HT1080 (cell line): ENCODE measurements at places on chromosomes 3 and 15.
A peak's percentile ranks its signal among the peaks of the same experiment; 100 is the strongest.

DNA sequence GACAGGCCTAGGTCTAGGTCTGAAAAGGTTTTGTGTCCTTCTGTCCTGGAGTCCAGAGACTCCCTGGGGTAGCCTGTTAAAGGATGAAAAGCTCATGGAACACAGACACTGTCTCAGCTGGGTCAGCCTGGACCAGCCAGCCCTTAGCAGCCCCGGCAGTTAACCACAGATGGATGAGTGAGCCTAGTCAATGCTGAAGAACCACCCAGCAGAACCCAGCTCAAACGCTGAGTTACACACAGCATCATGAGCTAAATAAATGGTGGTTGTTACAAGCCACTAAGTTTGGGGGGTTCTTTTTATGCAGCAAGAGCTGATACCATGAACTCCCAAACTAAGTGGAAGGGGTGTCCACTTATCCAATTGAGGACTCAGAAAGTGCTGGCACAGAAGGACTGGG, 472.8 kb upstream of the PROK2 start:
- no peak for DNase-seq

- DNase-seq, result no peak
These were observed 18.7 kb downstream of the SIAH2 start for GRCh38 chr3:150744041-150744918.

GRCh38 chr3:153026026-153026425, 136.0 kb upstream of the RAP2B start:
- peak; percentile 34 for DNase-seq

DNA sequence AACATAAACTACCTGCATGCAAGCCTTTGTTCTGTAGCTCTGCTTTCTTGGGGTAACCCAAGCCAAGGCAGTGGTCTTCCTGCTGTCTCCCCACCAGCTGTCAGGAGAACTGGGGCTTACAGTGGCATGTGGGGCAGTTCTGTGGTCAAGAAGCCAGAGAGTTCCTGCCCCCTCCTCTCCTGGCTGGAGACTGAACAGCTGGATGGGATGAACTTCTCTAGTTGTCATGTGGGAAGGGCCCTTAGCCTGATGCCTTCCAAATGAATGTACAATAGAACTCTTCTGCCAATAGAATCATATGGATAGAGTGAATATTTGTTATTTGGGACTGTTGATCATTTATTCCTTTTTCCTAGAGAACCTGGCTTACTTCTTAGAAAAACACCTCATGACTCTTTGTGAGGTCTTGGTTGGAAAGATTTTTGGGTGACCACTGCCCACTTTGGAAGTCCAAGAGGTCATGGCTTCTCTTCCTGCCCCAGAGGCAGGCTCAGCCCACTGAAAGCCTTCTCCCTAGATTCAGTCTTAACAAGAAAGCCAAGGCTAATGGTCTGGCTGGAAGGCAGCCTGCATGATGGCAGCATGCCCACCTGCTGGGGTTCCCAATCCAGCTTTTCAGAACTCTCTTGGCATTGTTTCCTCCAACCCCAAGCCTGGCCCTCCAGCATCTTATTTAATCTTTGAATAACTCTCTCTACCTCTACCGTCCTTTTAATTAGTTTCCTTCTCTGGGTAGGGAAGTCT, 462.9 kb upstream of the PROK2 start:
- no peak for DNase-seq

GRCh38 chr3:143720381-143720780, 127.9 kb downstream of the SLC9A9 start:
- no peak for DNase-seq

DNA sequence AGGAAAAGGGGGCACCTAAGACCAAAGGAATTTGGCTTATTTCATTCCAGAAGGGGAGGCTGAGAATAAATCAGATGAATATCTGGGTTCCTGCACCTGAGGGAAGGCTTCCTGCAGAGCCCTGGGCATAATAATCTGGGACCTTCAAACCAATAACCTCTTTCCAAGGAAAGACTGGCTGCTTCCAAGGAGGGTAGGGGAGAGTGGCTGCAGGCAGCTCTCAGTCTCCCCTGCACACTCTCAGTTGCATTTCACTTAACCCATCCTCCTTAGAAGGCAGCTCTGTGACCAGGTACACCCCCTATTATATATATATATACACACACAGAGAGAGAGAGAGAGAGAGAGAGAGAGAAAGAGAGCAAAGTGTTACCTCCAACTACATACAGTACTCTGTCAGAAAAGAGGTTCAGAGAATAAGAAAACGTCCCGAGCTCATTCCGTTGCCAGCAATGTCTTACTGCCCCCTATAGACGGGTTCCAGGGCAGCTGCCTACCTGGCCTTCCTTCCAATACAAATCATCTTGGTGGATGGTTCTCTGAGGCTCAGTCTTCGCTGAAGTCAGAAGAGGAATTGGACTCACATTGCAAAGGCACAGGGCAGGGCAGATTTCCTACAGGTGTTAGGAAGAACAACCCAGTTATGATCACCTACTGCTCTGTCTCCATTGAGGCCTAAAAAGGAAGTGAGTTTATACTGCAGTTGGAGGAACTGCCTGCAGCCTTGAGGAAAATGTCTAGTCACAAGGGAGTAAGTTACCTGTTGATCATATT, 26.1 kb downstream of the CAPN3 start:
- peak; percentile 48 for DNase-seq

DNA sequence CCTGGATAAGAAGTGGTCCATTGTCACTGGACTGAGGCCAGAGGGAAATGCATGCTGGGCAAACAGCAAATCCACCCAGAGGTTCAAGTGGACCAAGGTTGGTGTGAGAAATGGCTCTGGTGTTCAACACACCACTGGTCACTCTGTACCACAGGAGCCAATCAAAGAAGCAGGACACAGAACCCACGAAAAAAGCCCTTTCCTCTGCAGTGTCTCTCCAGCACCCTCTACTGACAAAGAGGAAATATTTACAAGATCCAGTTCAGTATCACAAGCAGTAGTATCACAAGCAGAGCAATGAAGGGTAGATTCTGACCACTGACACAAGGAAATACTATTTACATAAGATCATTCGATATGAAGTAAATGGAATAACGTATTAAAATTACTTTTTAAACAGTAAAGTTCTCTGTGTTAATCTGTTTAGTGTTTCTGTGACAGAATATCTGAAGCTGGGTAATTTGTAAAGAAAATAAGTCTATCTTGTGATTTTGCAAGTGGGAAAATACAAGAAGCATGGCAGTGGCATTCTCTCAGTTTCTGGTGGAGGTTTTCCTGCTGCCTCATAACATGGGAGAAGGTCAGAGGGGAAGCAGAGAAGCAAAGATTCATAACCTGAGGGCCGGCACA, 390.7 kb downstream of the EFHB start:
- DNase-seq, result peak; percentile 38

DNA sequence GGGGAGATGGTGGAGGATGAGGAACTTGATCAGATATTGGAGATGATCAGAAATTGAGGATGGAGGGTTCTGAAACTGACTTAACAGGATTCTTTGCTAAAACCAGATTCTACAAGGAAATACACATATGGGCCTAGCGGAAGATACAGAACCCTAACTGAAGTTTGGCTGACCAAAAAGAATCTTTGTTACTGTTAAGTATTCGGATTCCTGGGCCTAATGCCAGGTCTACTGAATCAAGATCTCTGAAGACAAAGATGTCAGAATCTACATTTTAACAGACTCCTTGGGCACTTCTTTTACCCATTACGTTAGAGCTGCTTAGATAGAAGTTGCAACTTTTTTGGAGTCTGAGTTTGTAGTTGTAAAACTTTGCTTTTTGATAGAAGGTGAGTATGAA, 137.7 kb downstream of the FNDC3B start:
- DNase-seq, result no peak

DNA sequence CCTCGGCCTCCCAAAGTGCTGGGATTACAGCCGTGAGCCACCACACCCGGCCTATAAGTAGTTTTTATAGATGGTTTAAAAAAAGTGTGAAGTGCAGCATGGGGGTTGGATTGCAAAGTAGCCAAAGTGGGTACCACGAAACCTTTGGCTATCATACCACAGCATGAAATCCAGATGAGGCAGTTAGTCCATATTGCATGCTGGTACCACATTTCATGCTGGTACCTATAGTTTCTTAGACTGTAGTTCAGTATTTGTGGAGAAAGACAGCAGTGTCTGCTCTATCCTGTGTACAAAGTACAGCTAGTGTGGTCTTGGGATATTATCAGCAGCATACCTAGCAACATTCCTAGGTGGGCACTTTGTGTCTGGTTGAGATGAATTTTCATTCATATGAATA, 11.8 kb downstream of the ZNF609 start:
- no peak for DNase-seq

- DNase-seq, result peak; percentile 84
These were observed 3.9 kb upstream of the TLE3 start for GRCh38 chr15:70101459-70102113.

GRCh38 chr15:74525945-74526344, 15.1 kb upstream of the ARID3B start:
- DNase-seq, result peak; percentile 91
